ENCODE measurements at places on chromosomes 3 and 15.

GRCh38 chr3:161940621-161940965 is 444.0 kb downstream of the OTOL1 start:
- DNase-seq: no peak

DNA sequence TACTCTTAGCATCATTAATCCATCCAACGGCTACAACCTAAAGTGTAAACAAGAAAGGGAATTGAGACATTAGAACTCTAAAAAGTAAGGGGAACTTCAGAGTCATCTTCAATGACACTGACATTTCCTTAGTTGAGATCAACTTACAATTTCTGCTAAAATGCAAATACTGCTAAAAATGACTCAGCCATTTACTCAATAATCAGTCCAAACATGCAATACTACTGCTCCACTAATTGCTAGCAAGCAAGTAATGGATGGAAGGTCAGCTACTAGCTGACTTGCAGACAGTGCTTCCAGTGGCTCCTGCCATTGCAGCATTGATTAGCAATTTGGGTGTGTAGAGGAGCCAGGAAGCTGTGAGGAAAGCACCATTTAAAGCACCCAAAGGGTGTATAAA is 28.4 kb downstream of the CD200R1L start:
- no peak for DNase-seq

DNA sequence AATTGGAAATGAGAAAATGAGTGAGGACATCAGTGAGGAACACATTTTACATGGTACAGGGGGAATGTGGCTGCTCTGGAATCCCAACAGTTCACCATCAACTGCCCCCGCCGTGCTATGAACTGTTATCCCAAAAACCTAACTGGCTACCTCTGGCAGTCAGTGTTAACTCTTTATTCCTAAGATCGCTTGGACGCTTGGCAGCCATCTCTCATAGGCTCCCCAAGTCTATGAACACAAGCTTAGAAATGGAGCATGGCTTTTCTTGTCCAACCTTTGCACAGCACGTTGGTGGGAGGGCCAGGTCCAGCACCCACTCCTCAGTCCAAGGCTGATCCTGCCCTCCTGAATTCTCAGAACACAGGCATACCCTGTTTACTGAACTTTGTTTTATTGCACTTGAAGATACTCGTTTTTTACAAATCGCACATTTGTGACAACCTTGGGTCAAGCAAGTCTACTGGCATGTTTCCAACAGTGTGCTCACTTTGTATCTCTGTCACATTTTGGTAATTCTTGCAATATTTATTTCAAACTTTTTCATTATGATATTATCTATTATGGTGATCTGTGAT is 53.6 kb downstream of the SENP2 start:
- DNase-seq: no peak

- DNase-seq: no peak
Measured at GRCh38 chr3:101602731-101603130, 28.8 kb downstream of the PCNP start.

DNA sequence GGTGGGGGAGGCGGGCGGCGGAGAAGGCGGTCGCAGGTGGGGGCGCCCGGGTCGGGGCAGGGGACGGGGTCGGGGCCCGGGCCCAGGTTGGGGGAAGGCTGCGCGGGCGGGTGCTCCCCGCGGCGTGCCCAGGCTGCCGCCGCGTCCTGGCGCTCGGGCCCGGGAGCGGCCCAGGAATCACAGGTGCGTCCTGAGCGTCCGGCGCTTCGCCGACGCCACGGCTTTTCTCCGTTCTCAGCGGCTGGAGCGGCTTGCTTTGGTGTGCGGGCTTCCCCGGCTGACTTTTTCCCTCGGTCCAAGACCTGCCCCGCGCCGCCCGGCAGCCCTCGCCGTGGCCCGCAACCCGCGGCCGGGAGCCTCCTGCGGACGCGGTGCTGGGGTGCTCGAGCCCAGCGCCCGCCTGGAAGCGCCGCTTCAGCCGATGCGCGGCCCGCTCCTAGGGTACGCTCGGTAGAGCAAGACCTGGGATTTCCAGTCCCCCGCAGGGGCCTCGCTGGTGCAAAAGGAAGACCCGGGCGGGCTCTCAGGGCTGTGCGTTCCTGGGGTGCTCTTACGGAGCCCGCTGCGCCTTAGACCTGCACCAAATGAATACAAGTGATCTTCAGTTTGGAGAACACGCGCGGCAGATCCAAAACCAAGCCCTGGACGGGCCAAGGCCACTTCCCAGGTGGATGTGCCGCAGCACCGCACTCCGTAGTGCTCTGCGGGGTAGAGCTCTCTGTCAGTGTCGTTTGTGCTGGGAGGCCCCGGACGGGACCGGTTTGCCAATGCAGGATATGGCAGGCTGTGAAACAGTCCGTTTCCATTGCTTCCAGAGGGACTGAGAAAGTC is 639 bp downstream of the NIPA1 start:
- no peak for DNase-seq

- no peak for DNase-seq
Measured at GRCh38 chr3:73542136-73542535, 82.6 kb downstream of the PDZRN3 start.

GRCh38 chr3:9347887-9348286 is 15.0 kb upstream of the THUMPD3 start:
- no peak for DNase-seq

- DNase-seq: no peak
Measured at GRCh38 chr15:65184305-65184867, 756 bp downstream of the CLPX start.

- DNase-seq: no peak
Measured at GRCh38 chr3:193894121-193894863, 241.7 kb upstream of the HES1 start.

DNA sequence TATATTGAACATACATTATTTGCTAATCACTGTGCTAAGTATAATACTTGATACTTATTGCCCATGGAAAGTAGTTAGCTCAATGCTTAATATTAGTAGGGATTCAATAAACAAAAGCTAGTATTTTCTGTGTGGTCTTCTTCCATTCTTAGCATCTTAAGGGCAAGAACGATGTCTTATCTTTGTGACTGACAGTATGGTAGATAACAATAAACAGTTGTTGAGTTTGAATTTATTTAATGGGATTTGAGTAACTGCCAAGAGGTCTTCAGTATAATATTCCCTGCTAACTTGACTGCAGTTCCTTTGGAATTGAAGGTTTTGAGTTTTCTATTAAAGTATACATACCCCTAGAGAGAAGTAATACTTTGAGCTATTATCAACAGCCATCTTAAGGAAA is 70.1 kb downstream of the ZNF609 start:
- DNase-seq: no peak

GRCh38 chr3:37545479-37545878 is 316.2 kb upstream of the CTDSPL start:
- no peak for DNase-seq

- DNase-seq: no peak
Measured at GRCh38 chr15:70356919-70357318, 259.2 kb upstream of the TLE3 start.

DNA sequence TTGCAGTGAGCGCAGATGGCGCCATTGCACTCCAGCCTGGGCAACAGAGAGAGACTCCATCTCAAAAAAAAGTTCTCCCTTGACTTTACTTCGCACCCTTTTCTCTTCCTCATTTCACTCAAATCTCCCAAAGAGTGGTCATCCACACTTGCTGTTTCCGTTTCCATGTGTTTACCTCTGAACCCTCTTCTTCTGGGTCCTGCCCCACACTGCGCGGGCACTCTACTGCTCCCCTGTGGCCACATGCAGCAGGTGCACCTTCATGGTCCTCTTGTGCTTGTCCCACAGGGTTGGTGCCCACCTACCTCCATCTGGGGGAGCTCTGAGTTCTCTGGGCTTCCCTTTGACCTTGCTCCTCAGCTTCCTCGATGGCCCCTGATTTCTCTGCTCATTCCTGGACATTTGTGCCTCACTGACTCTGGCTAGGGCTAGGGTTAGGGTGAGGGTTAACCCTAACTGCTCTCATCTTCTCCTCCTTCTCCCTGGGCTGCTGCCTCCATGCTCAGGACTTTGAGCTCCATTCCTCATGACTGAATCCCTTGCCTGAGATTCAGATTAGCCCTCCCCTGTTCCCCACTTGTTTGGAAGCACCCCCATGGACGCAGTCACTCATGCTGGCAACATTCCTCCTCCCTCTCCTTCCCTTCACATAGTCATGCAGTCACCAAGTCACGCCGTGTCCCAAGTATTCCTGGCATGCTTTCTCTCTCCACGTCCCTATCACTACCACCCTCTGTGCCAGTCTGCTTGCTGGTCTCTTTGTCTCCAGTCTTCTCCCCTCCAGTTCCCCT is 26.6 kb upstream of the KY start:
- DNase-seq: no peak

DNA sequence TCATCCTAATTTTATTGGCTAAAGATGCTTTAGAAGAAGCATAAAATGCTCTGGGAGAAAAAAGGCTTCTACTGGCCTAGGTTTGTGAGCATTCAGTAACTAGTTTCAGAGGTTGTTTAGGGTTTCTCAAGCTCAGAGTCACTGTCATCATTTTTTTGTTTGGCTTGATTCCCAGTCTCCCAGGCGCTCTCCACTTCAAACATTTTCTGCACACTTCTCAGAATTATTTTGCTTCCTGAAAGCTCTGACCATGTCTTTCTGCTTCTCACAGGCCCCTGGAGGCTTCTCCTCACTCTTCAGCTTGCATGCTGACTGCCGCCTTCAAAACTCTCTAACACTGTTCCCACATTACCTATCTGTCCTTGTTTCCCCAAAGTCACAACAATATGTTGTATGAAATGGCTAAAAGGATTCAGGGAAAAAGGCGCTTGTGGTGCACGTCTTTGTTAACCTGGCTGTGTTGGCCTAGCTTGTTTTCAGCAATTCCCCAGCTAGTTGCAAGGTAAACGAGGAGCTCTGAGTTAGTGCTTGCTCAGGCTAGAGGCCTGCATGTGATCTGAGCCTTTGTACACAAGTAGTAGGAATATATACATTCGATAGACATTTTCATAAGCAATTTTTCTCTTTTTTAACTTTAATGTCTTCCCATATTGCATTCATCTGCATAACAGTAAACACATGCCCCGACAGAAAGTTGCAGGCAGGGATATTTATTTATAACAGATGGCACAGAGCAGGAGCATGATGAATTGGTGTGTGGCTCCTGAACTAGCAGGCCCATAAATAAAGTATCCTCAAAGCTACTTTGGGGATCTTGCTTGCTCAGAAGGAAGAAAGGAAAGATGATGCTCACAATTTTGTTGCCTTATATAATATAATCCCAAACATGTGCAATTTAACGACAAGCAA is 129.2 kb upstream of the DPH6 start:
- DNase-seq: no peak

DNA sequence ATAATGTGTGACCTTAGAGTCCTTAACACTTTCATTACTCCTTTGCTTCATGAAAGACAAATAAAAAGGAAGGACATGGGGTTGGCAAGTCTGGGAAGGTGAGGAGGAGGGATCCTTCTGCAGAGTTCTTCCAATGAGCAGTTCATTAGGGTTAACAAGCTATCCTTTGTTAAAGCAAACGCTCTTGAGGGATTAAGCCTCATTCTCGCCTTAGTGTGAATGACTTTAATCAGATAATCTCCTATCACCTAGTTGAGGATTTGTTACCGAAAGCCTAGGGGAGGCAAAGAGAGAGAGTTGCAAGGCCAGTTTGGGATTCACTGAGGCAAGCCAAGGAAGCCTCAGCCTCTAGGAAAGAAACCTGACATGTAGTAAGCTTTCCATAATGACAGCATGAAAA is 7.4 kb upstream of the MBNL1 start:
- DNase-seq: no peak

DNA sequence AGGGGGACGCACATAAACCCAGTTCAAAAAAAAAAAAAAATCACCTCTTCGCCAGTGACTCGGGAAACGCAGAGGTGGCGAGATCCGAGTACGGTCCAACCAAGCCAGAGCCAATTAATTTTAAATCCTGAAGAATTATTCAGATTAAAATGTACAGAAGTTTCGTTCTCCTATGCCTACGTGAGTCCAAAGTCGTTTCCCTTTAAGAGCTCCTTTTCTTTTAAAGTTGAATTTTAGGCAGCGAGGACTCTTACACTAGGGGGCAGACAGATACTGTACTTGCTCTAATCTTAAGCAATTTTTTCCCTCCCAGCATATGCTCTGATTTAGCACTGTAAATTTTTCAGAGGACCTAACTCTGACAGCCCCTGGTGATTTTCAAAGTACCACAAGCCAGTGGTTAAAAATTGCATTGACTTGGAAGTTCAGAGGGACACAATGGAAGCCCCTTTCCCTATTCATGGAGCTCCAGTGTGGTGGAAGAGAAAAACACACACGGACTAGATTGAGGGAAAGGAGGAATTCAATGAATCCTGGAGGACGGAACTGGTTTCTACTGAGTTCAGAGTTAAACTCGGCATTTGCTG is 3.3 kb upstream of the NR2F2 start:
- no peak for DNase-seq

DNA sequence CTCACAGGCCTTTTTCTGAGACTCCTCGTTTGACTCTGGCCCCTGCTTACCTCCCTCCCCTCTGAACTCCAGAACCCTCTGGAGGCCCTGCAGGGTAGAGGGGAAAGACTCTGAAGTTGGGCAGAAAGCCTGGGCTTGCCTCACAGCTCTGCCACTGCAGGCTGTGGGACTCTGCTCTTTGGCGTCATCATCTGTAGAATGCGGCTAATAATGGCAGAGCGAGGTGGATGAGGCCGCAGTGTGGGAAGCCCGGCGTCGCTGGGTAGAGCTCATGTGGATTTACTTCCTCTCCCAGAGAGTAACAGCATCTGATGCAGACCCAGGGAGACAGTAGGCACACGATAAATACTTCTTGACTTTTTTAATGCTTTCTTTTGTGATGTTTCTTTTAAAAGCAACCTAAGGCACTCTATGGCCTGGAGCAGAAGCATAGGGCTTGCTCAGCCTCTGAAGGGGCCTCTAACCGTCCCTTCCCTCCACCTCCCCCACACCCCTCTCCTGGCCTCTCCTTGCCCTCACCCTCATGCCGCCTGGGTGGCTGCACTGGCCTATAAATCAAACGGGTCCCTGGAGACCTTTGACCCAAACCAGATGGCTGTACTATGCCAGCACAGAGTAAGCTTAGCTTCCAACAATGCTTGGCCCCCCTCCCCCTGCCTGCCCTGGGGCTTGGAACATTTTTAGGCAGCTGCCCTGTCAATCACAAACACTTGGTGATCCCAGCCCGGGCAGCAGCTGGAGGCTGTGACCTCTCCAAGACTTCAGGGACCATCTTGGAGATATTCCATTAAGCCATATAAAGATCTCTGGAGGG is 32.9 kb downstream of the SPSB4 start:
- DNase-seq: no peak

DNA sequence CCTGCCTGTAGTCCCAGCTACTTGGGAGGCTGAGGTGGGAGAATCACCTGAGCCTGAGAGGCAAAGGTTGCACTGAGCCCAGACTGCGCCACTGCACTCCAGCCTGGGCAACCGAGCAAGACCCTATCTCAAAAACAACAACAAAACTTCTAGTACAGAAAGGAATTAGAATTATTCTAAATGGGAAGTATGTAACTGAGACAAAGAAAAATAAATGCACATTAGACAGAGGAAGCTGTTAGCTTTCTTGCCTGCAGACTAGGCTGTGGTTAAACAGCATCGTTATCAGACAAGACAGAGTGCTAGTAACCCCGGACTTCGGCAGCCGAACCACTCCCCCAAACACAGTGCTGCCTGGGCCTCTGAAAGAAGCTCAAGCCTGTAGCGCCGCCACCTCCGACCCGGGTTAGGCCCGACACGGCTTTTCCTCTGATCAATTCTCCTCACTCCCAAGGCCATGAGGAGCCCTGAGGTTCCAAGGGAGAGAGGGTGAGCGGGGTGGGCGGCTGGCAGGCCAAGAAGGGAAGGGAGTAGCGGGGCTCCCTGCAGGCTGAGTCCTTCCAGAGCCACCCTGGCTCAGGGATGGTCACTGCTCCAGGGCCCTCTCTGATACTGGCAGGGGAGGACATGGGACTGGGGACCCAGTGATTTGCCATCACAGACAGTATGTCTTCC is 44.8 kb upstream of the MUC4 start:
- no peak for DNase-seq

GRCh38 chr3:120742849-120743365 is 363 bp downstream of the GTF2E1 start:
- DNase-seq: peak; percentile 3
